ENCODE measurements at places on chromosomes 16 and 17. TPM values are rescaled to one million over a fixed set of nuclear protein-coding genes. Genes with fewer than 3 reads are reported as not detected.

GRCh38 chr17:39674702-39675389 lies 6.6 kb downstream of the PNMT start:
- DNase-seq, result peak; percentile 83

- DNase-seq, result peak; percentile 80
Measured at GRCh38 chr16:57628008-57628781, at the start of gene ADGRG1. ADGRG1 (plus strand) TSS chr16:57628630; CDS start chr16:57650288, 21,658 bp downstream.

DNA sequence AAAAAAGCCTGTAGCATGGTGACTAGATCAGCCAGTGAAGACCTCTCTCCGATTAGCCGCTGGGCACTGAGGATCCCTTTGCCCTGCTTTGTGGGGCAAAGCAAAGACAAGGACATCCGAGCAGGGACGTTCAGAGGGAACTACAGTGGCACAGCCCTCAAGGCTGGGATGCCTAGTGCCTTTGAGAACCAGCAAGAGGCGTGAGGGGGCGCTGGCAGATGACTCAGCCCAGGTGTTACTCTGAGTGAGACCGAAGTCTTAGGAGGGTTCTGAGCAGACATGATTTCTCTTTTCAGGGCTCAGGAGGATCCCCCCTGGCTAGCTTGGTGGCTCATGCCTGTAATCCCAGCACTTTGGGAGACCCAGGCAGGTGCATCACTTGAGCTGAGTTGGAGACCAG lies 178.6 kb downstream of the CPPED1 start:
- DNase-seq, result no peak

Gene GRB7
- 2.2 TPM for total RNA-seq

Gene GLOD4
- total RNA-seq, result 23.0 TPM

- DNase-seq, result no peak
Measured at GRCh38 chr16:28511031-28511430, 4.4 kb upstream of the IL27 start.

DNA sequence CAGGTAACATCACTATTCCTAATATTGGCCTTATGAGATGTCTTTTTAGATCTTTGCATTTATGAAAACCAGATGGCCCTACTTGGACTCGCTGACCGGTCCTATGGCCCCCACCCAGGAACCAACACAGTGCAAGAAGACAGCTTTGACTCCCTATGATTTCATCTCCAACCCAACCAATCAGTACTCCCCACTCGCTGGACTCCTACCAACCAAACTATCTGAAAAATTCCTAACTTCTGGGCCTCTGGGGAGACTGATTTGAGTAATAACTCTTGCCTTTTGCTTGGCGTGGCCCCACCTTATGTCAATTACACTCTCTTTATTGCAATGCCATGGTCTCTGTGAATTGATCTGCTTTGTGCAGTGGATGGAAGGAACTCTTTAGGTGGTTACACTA lies 828.9 kb downstream of the CDH11 start:
- DNase-seq, result no peak

DNA sequence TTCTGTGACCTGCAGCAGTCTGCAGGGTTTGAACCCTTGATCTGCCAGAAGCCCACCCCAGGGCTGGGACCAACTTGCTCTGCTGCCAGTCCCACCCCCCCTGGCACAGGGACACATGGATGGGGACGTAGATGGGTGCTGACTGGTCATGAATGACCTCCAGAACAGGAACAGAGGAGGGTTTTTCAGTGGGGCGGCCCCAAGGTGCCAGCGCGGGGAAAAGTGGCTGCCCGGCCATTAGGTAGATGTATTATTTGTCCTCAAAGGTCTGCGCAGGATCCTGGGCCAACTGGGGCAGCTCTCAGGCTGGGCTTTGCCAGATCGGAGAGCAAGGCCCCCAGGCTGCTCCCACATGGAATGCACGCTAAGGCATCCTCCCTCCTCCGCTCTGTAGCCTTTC lies 265.2 kb upstream of the TNRC6C start:
- no peak for DNase-seq

- DNase-seq, result no peak
Measured at GRCh38 chr17:81980707-81981343, 3.4 kb downstream of the ASPSCR1 start.

Gene RNF222
- total RNA-seq, result not detected

- peak; percentile 32 for DNase-seq
Measured at GRCh38 chr16:19375561-19376158, 42.0 kb upstream of the TMC5 start.

Gene ABCC12
- total RNA-seq, result 0.27 TPM

Gene KRT27
- total RNA-seq, result not detected

Gene TBC1D3C
- not detected for total RNA-seq

GRCh38 chr16:62665269-62665668 lies 629.0 kb upstream of the CDH8 start:
- no peak for DNase-seq

DNA sequence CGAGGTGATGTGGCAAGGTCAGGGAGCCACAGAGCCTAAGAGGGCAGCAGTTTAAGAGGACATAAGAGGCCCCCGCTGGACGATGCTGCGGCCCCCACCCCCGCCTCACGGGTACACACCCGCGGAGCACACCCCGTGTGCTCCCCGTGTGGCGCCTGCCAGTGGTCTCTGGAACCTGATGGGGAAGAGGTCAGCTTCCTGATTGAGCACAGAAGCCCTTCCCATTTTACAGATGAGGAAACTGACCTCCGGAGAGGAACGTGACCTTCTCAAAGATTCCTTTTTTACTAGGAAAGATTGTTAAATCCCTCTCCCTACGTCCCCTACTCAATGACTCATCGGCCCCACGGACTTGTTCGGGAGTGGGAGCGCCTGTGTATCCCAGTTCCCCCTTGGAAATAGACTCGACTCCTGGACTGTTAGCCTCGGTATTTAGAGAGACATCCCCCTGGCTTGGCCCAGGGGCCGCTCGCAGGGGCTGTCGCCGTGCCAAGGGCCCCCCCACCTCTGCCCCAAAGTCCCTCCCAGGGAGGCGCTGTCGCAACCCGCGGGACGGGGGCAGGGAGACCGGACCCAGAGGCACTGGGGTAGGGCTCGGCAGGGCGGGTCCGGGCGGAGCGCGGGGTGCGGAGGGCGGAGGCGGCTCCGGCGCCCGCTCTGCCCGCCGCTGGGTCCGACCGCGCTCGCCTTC lies at the start of gene ABCC3:
Gene ABCC3 (plus strand): TSS at position 658 of the 691 bp plus-strand sequence. CDS start 56 bp downstream, outside the sequence.
- no peak for DNase-seq

Gene RANGRF
- total RNA-seq, result 31.9 TPM

- DNase-seq, result no peak
Measured at GRCh38 chr16:31079342-31079944, 5.2 kb downstream of the ZNF646 start.

- DNase-seq, result no peak
Measured at GRCh38 chr17:6299275-6299674, 135.6 kb downstream of the AIPL1 start.

DNA sequence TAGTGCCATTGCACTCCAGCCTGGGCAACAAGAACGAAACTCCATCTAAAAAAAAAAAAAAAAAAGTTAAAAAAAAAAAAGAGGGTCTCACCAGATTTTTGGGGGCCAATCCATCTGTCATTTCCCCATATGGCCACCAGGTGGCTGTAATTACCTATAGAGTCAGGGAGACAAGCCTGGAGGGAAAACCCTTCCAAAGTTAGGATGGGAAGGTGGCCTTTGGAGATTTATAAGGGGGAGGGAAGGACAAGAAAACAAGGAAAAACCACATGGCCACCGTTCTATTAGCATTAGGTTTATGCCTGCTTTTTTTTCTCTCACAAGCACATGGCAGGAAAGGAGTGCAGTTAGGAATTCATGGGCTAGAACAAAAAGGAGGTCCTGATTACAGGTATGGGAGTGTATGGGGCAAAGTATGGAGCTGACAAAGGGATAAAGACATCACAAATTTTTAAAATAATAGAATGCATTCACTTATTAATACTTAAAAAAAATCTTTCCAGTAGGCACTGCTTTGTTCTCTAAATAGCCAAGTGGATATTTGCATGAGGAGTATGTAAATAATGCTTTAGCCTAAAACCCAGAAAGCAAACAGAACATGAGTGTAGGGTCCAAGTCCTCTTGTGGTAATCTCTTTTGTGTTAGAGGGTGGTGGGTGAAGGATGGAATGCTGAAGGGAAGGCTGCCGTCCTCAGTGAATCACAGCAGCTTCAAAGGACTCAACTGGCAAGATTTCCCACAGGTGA lies 5.1 kb downstream of the CYB5D1 start:
- no peak for DNase-seq

GRCh38 chr17:12634789-12635414 lies 30.8 kb upstream of the MYOCD start:
- DNase-seq, result no peak

- DNase-seq, result no peak
Measured at GRCh38 chr16:7150230-7150629, 182.4 kb upstream of the RBFOX1 start.

GRCh38 chr16:10889855-10890254 lies 12.9 kb downstream of the CIITA start:
- no peak for DNase-seq

Gene CBX4
- total RNA-seq, result 32.9 TPM

Gene CEP112
- total RNA-seq, result 14.3 TPM

DNA sequence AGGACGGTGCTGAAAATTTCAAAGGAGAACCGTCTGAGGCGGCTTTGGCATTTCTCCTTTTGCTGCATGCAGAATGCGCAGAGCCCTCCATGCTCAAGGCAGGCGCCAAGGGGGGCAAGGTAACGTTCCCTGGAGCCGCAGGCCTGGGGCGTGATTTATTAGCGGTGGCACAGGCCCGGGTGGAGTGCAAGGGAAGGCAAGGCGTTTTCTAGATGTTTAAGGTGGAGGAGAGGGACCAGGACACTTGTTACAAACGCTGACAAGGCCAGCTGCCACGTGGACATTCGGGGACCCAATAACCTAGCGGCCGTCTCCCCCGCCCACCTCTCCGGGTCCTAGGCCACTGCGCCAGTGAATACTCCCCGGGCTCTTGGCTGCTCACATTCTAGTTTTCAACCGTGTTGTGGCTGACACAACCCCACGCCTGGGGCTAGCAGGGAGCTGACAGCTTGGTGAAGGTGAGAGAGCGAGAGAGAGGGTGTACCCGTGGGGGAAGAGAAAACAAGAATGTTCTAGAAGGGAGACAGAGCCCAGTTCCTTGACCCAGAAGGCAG lies 250.1 kb downstream of the C16orf95 start:
- no peak for DNase-seq

GRCh38 chr17:21482189-21482865 lies 106.2 kb downstream of the KCNJ12 start:
- no peak for DNase-seq

DNA sequence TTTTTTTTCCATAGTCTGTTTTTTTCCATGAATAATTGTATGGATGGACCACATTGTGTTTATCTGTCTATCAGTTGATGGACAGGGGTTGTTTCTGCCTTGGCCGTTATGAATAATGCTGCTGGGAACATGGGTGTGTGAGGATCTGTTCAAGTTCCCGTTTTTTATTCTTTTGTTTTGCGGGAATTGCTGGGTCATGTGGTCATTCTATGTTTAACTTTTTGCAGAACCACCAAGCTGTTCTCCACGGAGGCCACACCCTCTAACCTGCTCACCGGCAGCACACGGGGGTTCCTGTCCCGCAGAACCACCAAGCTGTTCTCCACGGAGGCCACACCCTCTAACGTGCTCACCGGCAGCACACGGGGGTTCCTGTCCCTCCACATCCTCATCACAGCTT lies 5.9 kb upstream of the MSLN start:
- no peak for DNase-seq

Gene RNF227
- 1.9 TPM for total RNA-seq

- DNase-seq, result no peak
Measured at GRCh38 chr17:17190188-17190587, 15.9 kb downstream of the PLD6 start.

- no peak for DNase-seq
Measured at GRCh38 chr17:82344175-82344907, 10.8 kb upstream of the SECTM1 start.

Gene RABEP1
- total RNA-seq, result 55.4 TPM

Gene CA4
- 12.6 TPM for total RNA-seq

DNA sequence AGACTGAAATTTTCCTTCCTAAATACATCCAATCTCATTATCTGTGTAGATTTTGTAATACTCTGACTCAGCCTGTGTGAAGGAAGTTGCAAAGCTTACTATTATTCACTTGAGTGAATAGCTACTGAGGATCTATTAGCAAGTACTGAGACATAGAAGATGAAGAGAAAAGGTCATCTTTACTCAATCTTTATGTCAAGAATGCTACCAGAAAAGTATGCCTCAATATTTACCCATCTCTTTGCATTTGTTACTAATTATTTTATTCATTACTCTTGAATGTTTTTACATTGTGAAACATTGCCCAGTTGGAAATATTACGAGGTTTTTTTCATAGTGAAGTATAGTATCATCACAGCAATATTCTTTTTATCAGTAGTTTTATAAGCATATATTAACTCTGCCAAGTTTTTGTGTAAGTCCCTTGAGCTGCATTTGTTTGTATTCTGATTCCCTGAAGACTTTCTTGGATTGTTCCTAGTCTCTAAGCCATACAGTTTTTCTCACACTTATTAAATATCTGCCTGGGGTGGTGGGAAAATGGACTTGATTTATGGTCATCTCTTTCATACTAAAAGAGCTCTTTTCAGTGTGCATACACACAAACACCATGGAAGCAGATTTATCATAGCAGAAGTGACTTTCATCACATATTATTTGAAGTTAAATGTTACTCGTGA lies 110.4 kb downstream of the MRTFB start:
- DNase-seq, result no peak

GRCh38 chr17:63317166-63317840 lies 128.8 kb downstream of the CYB561 start:
- DNase-seq, result no peak

Data from heart left ventricle (tissue), 16 donors.